HL-60 (cell line): ENCODE measurements at places on chromosomes 3 and 15.

- no peak for DNase-seq
Measured at GRCh38 chr3:117563063-117563462, 853.5 kb downstream of the TUSC7 start.

DNA sequence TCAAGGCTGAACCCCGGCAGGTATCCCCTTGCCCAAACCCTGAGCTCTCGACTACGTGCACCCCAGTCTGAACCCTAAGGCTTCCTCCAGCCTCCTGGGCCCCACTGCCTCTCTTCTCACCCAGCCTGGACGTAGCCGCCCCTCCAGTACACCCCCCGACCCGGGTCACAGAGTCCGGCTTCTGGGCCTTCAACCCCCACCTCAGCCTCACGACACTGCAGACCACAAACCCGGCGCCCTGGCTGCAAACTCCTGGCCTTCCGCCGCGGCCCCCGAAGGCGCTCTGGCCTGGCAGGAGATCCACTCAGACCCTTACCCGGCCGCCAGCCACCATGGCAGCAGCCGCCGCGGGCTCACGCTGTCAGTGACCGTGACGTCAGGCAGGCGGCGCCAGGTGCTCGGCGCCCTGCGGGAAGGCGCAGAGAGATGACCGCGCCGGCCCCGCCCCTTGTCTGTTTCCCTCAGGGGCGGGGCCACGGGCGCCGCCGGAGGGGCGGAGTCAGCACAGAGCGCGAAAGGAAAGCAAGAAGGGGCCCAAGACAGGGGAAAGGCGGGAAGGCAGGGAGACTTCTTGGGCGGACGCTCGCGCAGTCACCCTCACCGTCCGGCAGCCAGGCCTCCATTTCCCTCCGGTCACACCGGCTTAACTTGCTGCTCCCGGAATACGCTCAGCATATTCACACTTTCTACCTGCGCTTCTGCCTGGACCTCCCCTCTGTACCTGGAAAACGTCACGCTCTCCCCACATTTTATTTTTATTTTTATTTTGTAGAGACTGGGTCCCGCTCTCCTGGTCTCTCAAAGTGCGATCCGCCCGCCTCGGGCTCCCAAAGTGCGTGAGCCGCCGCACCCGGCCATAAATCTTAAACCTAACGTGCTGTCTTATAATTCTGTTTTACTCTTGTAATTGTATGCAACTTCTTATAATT lies at the start of gene RMDN3:
RMDN3 (minus strand) TSS at position 372 of the 929 bp plus-strand sequence. CDS start 471 bp downstream, outside the sequence.
- peak; percentile 86 for DNase-seq

GRCh38 chr3:65785065-65785645 lies 253.6 kb downstream of the MAGI1 start:
- DNase-seq: peak; percentile 2

DNA sequence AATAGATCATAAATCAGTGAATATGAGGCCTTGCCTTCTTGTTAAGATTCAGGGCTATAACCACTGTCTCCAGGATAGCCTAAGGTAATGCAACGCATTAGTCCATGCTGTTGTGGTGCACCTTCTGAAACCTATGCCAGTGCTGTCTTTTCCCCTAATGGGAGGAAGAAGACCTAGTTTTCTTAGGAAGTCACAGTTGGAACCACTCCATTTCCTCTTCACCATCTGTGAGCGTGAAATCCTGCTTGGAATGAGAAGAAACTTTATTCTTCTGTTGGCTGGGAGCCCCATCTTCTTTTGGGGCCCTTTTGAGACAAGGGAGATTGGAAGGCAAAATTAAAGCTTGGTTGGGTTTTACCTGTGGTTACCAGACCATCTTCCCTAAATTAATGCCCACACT lies 25.9 kb upstream of the SLC7A14 start:
- DNase-seq: no peak

DNA sequence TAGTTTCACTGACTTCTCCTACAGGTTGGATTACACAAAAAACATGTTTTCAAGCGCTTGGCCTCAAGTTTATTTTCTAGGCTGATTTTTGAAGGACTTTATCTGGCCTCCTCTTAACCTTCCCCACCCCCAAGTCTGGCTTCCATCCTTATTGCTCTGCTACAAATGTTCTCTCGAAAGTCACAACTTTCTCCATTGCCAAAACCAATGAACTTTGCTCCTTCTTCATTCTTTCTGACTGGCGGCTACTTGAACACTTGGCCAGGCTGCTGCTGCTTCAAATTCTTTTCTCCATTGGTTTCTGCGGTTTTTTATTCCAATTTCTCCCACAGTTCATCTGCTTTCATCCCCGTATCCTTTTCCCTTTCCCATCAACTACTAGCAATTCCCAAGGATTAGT lies 106.6 kb downstream of the TOP2B start:
- no peak for DNase-seq

DNA sequence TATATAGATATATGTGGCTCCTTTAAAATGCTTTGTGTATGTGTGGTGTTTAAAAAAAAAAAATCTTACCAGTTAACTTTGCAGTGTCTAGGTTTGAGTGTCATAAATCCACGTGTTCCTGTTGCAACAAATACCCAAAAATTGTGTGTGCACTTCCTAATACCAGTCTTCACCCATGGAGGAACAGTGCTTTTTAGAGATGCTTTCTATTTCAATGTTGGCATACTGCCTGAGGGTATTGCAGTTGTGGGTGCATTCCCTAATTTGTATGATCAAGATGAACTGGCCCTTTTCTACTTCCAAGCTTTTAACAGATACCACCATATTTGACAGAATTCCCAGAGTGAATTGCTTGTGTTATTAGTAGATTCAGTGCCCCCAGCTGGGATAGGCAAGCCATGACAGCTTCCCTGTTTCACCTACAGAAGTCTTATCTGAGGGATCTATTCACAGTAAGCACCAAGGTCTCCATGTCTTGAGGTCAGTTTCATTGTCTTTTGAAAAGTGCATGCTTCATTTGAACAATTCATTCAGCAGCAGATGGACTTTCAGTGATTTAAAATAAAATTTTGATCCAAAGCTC lies 68.9 kb upstream of the GOLGA6B start:
- no peak for DNase-seq

DNA sequence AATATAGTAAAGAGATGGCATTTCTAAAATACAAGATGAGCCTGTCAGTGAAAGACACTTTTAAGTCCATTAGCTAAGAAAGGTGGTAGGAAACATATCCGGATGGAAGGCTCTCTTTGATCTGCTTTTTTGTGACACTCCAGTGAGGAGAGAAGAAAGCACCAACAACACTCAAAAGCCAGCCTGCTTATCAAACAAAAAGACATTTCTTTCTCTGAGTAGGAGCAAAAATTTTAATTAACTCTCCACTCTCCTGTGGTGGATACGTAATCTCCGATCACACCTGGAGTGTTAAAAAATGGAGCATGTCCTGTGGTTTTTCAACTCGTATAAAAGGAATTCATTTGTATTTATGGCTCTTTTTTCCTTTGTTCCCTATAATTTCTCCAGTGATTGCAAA lies 65.3 kb downstream of the OXNAD1 start:
- no peak for DNase-seq

DNA sequence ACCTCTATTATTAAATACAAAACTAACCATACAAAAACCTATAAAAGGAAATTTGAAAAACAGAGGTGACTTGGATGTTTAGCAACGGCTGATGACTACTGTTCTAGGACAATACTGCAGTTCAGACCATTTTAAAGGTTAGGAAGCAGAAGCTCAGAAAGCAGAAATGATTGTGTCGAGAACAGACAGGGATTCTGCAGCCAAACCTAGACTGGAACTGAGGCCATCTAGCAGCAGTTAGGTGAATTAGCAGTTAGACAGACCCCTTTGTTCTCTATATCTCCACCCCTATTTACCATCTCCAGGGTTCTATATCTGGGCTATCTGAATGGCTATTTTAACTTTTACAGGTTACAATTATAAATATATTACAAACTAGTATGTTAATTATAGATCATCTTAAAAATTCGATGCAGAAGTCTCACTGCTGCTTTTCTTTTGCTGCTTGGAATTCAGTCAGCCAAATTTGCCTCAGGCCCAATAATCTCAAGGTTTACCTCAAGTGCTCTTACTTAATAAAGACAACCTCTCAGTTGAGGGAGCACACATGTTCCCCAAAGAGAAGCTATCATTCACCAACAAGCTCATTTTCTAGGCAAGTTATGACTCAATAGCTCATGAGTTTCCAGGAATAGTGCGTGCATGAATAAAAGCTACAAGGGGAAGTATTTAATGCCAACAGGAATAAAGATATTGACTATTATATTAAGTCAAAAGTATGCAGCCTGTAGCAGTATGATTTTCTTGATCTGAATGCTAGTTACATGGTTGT lies 9.3 kb upstream of the IL1RAP start:
- peak; percentile 54 for DNase-seq

DNA sequence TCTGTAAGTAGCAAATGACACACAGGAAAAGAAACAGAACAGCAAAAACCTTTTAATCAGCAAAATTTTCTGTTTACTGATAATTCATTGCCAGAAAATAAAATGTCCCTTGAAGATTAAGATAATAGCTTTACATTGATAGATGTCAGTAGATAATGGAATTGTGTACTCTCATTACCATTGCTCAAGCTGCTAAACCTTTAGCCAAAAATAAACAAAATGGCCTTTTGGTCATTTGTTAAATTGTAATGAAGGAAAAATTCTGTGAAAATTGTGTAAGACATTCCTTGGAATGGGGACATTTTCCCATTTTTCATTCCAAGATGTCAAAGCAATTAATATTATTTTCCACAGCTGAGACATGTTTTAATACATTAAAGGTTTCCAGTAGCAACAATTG lies 189.8 kb downstream of the PLOD2 start:
- no peak for DNase-seq

- no peak for DNase-seq
Measured at GRCh38 chr3:51670053-51670822, 814 bp upstream of the TEX264 start.

GRCh38 chr3:184085389-184085852 lies 11.4 kb upstream of the HTR3E start:
- peak; percentile 23 for DNase-seq
